ENCODE measurements at places on chromosomes 7 and 10.

- DNase-seq, result no peak
These were observed 40.5 kb downstream of the PPP1R3C start for GRCh38 chr10:91592266-91592975.

GRCh38 chr10:76984559-76985443 lies 652.8 kb downstream of the KCNMA1 start:
- no peak for DNase-seq

DNA sequence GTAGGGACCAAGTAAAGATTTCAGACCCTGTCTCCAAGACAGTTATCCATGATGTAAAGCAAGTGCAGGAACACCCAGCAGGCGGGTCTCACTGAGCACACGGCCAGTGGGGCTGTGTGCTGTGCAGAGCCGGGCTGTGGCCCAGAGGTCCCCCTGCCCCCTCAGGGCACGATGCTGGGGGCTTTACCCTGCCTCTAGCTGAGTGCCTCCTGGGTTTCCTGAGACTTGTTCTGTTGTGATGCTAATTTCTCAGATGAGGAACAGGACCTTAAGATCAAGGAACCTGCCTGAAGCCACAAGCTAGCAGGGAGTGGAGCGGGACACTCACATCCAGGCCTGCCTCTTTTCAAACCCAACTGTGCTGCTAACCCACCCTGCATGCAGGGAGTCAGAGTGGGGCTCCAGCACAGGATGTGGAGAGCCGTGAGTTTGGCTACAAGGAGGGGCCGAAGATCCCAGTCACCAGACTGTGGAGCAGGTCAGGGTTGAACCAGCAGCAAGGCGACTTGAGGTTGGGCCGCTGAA lies 76.1 kb upstream of the LYZL2 start:
- DNase-seq, result no peak

DNA sequence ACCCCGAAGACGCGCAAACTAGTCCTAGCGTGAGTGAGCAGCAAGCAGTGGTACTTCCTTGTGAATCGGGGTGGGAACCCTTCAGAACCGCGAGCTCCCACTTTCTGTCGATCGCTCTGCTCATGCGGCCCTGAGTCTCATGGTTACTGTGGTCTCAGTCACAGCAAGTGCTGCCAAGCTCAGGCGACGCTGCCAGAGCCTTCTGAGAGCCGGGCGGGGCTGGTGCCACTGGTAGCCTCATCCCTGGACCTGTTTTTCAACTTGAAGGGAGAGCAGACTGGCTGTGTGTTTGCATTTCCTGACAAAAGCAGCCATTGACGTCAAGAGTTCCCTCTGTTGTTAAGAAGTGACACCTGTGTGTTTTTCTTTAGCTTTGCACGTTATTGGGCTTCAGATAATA lies 32.9 kb upstream of the BHLHA15 start:
- DNase-seq, result no peak

- no peak for DNase-seq
These were observed 9.6 kb upstream of the CYREN start for GRCh38 chr7:135180122-135180521.

- no peak for DNase-seq
These were observed 48.0 kb downstream of the RHOBTB1 start for GRCh38 chr10:60896033-60896432.

GRCh38 chr7:156735851-156736250 lies 95.3 kb downstream of the RNF32 start:
- no peak for DNase-seq
